ENCODE measurements at places on chromosomes 1 and 21.

DNA sequence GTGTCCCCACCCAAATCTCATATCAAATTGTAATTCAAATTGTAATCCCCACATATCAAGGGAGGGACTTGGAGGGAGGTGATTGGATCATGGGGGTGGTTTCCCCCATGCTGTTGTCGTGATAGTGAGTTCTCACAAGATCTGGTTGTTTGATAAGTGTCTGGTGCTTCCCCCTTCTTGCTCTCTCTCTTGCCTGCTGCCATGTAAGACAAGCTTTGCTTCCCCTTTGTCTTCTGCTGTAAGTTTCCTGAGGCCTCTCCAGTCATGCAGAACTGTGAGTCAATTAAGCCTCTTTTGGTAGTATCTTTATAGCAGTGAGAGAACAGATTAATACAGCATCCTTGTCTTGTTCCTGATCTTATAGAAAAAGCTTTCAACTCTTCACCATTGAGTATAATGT, 6.5 kb upstream of the LRRC39 start:
- DNase-seq: no peak

GRCh38 chr1:112517231-112517630, 8.5 kb downstream of the WNT2B start:
- DNase-seq: no peak

GRCh38 chr1:113002297-113002696, 46.3 kb upstream of the SLC16A1 start:
- DNase-seq: no peak

- no peak for DNase-seq
Measured at GRCh38 chr1:163071405-163072255, 2.5 kb downstream of the RGS4 start.

GRCh38 chr1:157044326-157044725, 1.2 kb downstream of the ARHGEF11 start:
- no peak for DNase-seq

- no peak for DNase-seq
Measured at GRCh38 chr1:221076391-221076811, 197.2 kb downstream of the HLX start.

DNA sequence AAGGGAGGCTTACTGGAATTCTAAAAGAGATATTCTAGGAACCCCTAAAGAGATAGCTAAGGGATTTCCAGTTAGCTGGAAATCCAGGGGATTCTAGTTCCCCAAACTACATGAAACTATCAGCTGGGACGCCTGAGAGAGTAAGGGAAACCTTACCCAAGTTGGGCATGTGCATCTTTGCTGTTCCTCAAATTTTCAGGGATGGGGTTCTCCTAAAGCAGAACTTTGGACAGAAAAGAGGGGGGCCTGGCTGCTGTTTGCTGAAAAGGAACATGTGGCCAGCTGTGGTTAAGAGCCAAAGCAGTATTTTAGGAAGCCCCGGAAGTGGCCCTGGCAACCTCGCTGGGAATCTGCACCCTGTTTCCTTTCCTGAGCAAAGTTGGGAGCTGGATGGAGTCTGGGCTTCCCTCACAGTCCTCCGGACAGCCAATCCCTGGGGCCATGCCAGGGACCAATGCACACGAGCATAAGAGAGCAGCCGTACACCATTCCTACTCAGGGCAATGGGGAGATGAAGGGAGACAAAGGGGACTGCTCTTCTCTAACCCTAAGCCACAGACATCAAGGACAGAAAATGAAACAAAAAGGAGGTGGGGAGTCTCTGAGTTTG, 154.3 kb downstream of the PLXNA2 start:
- no peak for DNase-seq

- no peak for DNase-seq
Measured at GRCh38 chr21:14072761-14073535, 137.8 kb downstream of the LIPI start.

GRCh38 chr1:66542314-66542713, 8.4 kb downstream of the SGIP1 start:
- no peak for DNase-seq

GRCh38 chr1:151556052-151556451, 15.9 kb downstream of the TUFT1 start:
- DNase-seq: no peak

GRCh38 chr1:16971341-16972188, 8.9 kb downstream of the MFAP2 start:
- DNase-seq: no peak

GRCh38 chr1:94999456-95000131, 72.7 kb upstream of the CNN3 start:
- DNase-seq: no peak

GRCh38 chr1:165050246-165050645, 306.3 kb downstream of the LMX1A start:
- DNase-seq: no peak

DNA sequence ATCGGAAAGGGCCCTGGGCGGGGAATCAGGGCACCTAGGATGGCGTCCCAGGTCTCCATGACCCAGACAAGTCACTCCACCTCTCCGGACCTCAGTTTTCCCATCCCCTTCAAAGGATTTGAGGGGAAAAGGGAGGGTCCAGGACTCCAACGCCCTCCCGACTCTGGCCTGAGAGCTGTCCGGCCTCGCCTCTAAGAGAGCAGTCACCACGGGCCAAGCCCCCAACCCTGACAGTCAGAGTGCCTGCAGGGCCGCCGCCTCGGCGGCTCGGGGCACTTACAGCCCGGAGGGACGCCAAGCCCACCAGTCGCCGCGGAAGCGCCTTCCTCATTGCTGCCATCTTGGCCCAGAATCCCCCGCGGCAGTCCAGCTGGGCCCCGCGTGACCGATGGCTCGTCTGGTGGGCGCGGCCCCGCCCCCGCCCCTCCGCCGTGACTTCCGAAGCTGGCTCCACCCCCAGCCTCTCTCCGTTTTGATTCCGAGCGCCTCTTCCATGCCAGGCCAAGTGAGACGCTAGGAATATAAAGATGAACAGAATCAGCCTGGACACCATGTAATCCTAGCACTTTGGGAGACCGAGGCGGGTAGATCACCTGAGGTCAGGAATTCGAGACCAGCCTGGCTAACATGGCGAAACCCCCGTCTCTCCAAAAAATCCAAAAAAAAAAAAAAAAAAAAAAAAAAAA, at the start of gene HMGCL:
TSS of gene HMGCL (minus strand) at position 354 of the 686 bp plus-strand sequence. CDS start at position 340, 14 bp downstream.
- peak; percentile 81 for DNase-seq

DNA sequence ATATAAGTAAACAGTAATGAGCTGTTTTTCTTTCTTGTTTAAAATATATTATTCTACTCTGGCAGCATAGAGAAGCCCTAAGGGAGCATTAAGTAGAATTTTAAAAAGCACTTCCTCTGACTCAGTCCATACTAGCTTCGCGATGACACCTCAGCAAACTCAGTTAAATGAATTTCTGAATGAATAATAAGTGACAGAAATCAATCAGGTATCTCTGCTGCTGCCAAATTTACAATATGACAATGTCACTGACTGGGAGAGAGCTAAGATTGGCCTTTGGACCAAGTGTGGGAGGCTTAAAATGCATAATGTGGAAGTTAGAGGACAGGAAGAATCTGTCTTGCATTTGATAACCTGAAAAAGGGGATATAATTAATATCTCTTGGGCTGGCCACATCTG, 296.1 kb downstream of the HHIPL2 start:
- no peak for DNase-seq

DNA sequence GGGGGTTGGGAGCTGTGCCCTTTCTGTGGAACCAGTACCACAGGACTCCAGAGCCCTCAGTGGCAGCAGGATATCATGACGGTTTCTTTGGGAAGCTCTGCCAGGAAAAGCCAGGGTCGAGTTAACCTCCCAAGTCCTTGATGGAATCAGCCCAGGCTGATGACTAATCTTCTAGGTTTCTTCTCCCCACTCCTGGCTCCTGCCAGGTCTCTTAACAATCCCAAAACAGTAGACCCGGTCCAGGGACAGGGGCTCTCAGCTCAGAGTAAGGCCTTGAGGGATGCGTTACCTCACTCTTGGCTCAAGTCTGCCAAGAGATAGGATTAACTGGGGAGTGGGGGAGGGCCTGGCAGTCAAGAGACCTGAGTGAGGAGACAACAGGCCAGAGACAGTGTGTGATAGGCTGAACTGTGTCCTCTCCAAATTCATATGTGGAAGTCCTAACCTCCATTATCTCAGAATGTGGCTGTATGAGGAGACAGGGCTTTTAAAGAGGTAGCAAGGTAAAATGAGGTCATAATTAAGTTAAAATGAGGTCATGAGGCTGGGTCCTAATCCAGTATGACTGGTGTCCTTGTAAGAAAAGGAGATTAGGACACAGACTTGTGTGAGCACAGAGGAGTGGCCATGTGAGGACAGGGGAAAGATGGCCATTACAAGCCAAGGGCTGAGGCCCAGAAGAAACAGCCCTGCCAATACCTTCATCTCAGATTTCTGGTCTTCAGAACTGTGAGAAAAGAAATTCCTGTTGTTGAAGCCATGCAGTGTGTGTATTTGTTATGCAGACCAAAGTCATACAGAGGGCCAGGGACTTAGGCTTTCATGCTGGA, 95.0 kb downstream of the BEND5 start:
- DNase-seq: no peak

GRCh38 chr1:67393240-67393639, 37.0 kb downstream of the SERBP1 start:
- DNase-seq: no peak

GRCh38 chr1:184219414-184219813, 167.4 kb upstream of the C1orf21 start:
- DNase-seq: no peak

DNA sequence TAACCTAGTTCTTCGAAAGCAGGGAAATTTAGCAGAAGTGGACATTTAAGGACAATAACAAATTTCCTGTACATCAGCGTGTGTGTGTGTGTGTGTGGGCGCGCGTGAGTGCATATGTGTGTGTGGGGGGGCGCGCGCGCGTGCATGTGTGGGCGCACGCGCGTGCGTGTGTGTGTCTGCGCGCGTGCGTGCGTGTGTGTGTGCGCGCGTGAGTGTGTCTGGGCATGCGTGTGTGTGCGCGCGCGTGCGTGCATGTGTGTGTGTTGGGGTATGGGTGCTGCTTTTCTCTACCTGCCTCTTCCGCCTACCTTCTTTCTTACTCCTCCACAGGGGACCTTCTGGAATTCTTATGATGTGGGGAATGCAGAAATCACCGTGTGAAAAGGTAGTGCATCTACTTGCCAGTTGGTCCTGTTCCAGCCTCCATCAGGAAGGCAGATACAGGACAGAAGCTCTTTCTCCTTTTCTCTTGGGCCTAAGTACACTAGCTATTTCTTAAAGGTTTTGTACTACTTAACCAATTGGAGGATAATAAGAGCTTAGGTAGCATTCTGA, 165.4 kb upstream of the KCNK2 start:
- DNase-seq: no peak

GRCh38 chr21:44505673-44506278, 34.2 kb downstream of the KRTAP10-1 start:
- no peak for DNase-seq

DNA sequence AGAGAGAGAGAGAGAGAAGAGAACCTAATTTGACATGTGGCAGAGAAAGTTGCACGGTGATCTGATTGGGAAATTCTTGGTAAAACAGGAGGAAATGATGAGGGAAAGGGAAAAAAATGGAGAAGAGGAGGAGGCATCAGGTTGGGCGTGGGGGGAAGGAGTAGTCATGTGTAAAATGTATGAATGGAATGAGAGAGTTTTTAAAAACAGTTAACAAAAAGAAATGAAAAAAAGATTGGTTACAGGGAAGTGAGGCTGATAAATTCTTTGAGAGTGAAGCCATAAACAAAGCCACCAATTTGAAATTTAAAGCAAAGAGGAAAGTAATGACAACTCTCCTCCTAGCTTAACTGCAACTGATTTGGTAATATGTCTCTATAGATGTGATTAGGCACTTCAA, 409.2 kb downstream of the USH2A start:
- no peak for DNase-seq

GRCh38 chr1:96557336-96557735, 164.2 kb upstream of the PTBP2 start:
- DNase-seq: no peak

DNA sequence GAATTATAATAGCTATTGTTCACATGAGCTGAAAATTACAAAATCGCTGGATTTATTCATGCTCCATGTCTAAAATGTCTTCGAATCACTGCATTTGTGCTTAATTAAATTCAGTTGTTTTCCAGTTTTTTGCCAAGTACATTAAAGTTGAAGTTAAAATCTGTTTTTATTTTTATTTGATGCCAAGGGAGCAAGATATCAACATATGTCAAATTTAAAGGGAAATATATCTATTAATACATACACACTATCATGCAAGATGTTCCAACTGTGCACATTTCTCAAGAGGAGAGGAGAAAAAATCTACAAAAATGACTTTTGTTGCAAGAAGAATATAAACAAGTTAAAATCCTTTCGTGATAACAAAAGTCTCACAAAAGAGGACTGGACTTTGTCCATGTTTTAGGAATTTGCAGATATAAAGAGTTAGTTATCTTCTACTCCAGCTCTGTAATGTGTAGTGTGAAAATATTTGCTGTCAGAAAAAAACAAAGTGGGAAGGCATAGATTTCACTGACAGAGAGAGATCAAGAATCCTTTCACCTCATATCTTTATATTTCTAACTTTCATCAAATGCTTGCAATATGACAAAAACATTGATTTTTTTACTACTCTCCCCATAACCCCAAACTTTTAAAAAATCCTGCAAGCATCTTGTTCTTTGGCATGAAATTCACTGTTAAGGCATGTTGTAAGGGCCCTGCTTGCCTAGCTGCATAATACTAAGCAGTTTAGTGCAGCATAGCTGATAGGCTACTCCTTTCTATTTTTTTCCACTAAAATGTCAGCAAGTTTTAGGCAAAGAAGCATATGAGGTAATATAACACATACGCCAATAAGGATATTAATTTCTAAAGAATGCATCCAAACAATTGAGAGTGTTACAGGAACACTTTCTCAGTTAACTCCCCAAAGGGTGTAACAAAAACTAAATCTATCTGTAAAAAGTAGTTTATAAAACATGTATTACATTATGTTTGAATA, 340.2 kb upstream of the ADAMTS5 start:
- no peak for DNase-seq

- peak; percentile 65 for DNase-seq
Measured at GRCh38 chr1:172699111-172699510, 40.2 kb downstream of the FASLG start.

DNA sequence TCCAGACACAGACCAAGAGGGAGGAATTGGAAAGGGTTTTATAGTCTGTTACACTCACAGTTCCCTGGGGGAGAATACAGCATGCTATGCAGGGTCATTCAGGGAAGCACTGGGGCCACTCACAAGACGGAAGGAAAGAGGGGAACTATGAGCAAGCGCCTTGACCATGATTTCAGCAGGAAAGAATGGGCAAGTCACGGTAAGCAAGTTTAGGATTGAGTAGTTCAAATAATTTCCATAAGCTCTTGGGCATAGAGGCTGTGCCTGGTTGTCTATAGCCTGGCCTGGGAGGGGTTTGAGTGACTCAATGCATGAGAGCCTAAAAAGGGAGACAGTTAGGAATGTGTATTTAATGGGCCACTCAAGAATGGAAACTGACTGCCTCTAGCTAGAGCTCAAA, 176.7 kb downstream of the TTLL7 start:
- no peak for DNase-seq

DNA sequence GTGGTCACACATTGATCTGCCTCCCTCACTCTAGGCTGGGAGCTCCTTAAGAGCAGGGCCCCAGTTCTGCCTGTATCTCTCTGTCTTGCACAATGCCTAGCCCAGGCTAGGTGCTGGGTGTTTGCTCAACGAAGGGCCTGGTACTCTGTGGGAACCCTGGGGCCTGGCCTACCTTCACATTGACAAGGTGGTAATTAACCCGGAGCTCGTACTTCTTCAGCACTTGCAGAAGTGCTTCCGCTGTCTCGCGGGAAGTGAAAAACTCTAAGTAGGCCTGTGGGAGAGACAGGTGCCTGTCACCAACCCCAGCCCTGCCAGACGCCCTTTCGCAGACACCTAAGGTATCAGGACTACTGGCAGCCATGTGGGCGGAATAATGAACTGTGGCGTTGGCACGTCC, 13.7 kb downstream of the MTHFR start:
- DNase-seq: no peak
